Ureter (tissue), 1 donor: ENCODE measurements at places on chromosomes 5 and 9. TPM values are rescaled to one million over a fixed set of nuclear protein-coding genes. Genes with fewer than 3 reads are reported as not detected.

SH2D3C gene
- 15.7 TPM for total RNA-seq

MAST4 gene
- 114 TPM for total RNA-seq

TSSK1B gene
- 2.1 TPM for total RNA-seq

SLC34A1 gene
- not detected for total RNA-seq

SLCO4C1 gene
- total RNA-seq, result 1.2 TPM

ACOT12 gene
- not detected for total RNA-seq

CARTPT gene
- not detected for total RNA-seq

MEIKIN gene
- total RNA-seq, result not detected
